Fibroblast of gingiva (primary cell): ENCODE measurements at places on chromosomes 1 and 21.
A peak's percentile ranks its signal among the peaks of the same experiment; 100 is the strongest.

DNA sequence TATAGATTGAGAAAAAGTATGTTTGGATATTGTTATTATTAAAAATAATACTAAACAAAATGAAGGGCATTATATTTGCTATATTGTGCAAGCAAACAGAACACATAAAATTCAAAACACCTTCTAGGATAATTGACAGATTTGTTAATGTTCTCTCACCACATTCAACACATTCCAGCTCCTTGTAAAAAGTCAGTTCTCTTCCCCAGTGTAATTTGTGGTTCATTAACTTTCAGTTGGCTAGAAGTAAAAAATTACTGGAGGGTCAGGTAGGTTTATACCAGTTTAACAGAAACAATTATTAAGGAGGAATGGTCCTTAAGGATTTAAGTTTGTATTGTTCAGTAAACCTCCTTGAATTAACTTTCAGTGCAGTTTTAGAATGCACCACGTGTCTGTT, 1235.3 kb upstream of the ADGRL2 start:
- DNase-seq: no peak

DNA sequence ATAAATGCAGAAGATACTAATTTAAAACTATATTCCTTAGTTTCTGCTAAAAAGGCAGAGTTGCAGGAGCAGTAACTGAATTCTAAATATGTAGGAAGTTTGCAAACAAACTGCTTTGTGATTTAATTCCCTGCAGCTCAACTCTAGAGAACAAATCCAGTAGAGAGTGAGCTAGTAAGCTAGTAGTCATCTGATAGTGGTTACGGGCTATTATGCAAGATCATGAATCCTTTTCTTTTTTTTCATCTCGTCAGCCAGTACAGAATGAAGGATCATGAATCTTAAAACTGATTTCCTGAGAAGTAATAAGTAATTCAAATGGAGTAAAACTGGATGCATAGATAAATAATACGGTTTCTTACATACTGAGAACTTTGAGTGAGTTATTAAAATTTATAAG, 3.3 kb downstream of the DPH5 start:
- peak; percentile 65 for DNase-seq

GRCh38 chr1:97265630-97266029, 544.0 kb downstream of the PTBP2 start:
- no peak for DNase-seq

- no peak for DNase-seq
Measured at GRCh38 chr1:236388332-236388731, 5.8 kb upstream of the EDARADD start.

GRCh38 chr1:100713626-100714025, 5.9 kb upstream of the VCAM1 start:
- peak; percentile 68 for DNase-seq

DNA sequence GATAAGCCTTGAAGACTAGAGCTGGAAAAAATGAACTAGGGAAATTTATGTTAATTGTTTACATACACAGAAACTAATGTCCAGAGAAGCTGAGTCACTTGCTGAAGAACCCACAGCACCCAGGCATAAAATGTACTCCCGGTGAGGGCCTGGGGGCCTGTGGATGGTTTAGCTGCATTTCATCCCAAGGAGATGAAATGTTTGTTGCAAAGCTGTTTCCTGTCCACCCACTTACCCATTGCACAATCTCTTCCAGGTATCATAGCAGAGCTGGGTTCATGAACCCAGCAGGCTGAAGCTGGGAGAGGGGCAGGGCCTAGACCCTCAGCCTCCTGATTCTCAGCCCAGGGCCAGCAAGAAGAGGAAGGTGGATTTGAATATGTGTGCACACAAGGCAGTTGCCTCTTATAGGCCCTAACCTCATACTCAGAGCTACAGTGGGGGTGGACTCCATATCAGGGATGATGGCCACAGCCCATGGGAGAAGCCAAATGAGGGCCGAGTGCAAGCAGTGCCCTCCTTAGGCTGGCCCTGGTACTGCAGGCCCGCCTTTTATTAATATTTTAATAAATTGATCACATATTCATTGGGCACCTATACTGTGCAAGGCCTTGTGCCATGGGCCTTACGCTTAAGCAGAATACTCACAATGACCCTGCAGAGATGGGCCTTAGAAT, 110.8 kb downstream of the LACTBL1 start:
- peak; percentile 30 for DNase-seq

GRCh38 chr1:92969517-92969916, 8.3 kb upstream of the DIPK1A start:
- DNase-seq: no peak

GRCh38 chr1:29708796-29709703, 472.7 kb downstream of the PTPRU start:
- DNase-seq: peak; percentile 93

GRCh38 chr21:34336245-34336644, 27.6 kb upstream of the KCNE2 start:
- DNase-seq: peak; percentile 93

- no peak for DNase-seq
Measured at GRCh38 chr1:160935527-160936258, 18.9 kb downstream of the ITLN2 start.

- DNase-seq: peak; percentile 88
Measured at GRCh38 chr1:91781371-91781825, 104.6 kb downstream of the TGFBR3 start.

GRCh38 chr1:240189386-240189989, 97.8 kb downstream of the FMN2 start:
- DNase-seq: peak; percentile 24

GRCh38 chr1:163102590-163102989, 33.4 kb downstream of the RGS4 start:
- DNase-seq: no peak

DNA sequence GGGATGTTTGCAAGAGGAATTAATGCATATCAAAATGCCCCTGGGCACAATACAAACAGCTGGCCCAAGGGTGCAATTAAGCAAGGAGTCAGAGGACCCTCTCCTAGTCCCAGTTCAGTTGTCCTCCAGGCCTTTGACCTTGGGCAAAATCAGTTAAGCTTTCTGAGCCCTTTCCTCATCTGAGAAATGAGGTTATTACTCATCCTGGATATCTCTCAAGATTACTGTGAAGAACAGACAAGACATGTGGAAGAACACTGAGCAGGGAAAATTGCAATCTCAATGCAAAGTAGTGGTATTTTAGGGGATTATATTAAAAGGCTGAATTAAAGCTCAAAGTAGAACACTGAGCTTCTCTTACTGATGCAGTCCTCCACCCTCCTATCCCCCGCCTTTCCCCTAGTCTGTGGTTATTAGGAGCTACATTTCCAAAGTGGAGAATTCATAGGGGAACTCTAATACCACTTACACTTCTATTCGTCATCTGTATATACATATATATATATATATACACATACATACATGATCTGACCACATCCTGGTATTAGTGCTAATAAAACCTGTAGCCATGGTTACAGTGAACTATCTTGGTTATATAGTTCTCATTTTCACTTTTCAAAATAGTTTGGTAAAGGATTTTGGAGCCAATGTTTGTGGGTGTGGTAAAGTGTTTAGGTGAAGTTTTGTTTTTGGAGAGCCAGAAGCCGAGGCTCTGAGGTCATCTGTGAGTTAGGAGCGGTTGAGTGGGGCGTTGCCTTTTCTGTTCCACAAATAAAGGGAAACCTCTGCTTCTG, 18.1 kb downstream of the KIAA0040 start:
- DNase-seq: no peak

DNA sequence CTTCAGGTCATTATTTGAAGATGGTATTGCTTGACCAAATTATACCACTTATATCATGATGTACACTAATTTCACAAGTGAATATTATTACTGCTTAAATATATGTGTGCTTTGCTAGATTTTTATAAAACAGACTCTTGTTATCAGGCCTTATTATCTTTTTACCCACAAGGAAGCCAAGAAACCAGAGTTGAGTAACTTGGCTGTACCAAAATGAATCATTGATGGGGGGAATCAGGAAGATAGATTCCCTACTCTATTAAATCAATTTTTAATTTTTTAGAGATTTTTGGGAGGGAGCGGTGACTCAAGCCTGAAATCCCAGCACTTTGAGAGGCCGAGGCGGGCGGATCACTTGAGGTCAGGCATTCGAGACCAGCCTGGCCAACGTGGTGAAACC, 16.0 kb upstream of the SCCPDH start:
- DNase-seq: no peak

- no peak for DNase-seq
Measured at GRCh38 chr1:15206418-15207030, 40.5 kb upstream of the FHAD1 start.

DNA sequence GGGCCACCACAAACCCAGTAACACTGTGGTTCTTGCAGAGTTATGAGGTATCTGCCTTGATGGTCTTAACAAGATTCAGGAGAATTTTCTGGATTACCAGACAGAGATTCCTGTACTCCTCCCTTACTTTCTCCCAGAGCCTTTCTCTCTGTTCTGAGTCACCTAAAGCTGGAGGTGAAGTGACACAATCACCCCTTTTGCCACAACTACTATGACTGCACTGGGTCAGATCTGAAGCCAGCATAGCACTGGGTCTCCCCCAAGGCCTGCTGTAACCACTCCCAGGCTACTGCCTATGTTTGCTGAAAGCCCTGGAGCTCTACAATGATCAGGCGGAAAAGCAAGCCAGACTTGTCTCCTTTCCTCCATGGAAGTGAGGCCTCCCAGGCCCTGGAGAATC, 156.7 kb upstream of the NEGR1 start:
- DNase-seq: peak; percentile 9

GRCh38 chr1:171158096-171158495, 27.0 kb upstream of the FMO2 start:
- DNase-seq: no peak

DNA sequence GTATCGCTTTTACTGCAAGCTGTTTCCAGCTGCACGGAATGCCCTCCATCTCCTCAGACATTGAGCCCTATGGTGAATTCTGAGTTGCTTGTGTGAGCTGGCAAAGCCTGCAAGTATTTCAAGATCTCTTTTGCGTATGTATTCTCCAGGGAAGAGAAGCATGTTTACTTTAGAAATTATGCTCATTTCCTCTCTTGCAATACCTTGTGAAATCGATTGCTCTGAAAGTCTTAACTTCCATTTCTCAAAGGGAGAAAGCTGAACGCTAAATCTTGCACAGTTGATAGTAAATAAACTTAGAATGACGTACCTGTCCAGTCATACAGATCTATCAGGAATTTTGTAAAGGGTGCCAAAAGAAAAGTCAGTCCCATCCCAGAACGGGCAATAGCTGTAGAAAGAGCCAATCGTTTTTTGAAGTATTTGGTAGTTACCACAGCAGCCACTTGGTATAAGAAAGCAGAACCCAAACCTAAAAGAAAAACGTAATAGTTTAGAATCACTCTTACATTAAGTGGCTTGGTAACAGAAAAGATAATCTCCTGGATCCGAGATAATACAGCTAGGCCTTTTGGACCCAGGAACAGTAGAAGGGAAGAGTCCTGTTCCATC, 10.0 kb downstream of the SLC16A4 start:
- peak; percentile 98 for DNase-seq

DNA sequence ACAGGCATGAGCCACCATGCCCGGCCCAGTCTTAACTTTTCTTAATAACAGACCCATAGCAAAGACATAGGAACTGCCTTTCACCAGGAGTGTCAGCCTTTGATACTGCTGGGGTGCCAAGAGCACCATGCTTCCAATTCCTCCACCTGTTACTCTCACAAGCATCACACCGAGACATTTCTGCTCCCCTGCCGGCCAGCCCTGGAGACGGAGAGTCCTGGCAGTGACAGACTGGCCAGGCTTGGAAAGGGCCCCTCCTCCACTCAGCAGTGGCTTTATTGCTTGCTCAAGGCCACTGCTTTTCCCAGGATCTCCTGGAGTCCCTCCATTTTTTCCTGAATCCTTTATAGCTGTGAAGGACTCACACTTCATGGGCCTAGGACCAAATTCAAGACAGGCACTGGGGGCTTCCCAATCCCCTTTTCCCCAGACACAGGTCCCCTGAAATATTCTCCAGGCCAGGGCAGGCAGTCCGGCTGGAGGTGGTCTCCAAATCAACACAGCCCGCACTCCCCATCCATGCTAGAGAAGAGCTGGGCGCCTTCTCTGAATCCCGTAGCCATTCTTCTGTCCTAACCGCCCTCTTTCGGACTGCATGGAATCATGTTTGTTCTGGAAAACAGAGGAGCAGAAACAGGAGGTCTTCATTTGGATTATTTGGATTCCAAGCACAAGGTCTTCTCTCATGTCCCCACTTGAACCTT, 25.5 kb upstream of the PTPRF start:
- no peak for DNase-seq

GRCh38 chr1:229221106-229222019, 49.5 kb upstream of the RAB4A start:
- peak; percentile 90 for DNase-seq

GRCh38 chr21:34988139-34988538, 61.0 kb downstream of the RUNX1 start:
- peak; percentile 30 for DNase-seq

- peak; percentile 86 for DNase-seq
Measured at GRCh38 chr21:38263493-38263892, 6.7 kb downstream of the KCNJ15 start.

DNA sequence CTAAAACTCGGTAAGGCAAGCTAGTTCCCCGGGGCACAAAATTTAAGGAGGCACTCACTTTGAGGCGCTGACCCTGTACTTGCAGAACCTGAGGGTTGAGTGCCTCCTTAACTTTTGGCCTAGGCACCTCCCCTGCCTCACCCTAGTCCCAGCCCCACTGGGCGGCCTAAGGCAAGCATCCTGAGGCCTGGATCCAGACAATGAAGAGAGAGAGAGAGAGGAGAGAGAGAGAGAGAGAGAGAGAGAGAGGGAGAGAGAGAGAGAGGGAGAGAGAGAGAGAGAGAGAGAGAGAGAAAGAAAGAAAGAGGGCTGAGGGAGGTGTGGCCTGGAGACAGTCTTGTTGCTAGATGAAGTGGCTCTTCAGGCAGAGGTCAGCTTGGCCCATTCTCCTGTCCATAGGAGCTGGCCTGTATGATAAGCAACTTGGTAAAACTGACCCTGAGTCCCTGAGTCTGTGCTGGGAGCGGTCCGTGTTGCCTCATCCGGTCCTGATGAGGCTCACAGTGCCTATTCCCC, 7.4 kb upstream of the LRRN2 start:
- no peak for DNase-seq

DNA sequence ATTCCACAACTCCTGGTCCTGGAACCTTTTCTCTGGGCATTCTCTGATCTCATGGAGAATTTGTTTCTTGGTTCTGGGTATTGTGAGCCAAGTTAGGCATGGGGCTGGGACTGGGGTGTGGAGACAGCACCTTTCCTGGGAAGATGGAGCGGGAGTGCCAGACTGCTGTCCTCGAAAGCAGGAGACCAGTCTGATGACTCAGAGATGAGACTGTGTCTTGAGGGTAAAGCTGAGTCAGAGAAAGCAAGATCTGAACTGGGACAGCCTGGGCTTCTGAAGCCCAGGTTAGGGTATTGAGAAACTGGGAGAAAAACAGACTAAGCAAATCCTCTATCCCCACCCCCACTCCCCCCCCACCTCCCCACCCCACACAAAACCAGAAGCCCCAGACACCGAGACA, 2.2 kb upstream of the KANK4 start:
- peak; percentile 26 for DNase-seq
